ENCODE measurements at places on chromosomes 3 and 15. TPM values are rescaled to one million over a fixed set of nuclear protein-coding genes. Genes with fewer than 3 reads are reported as not detected.

TCF12 gene
- total RNA-seq: 69.5 TPM

GRCh38 chr3:177483182-177483967 is 286.1 kb upstream of the TBL1XR1 start:
- no peak for DNase-seq

GRCh38 chr15:28116521-28117431 is 17.7 kb upstream of the OCA2 start:
- DNase-seq: no peak

CSTA gene
- total RNA-seq: not detected

GRCh38 chr3:120524171-120524923 is 71.8 kb upstream of the NDUFB4 start:
- DNase-seq: no peak

MNS1 gene
- total RNA-seq: 8.4 TPM

GRCh38 chr15:78213425-78213750 is 21.0 kb downstream of the ACSBG1 start:
- DNase-seq: no peak

DNA sequence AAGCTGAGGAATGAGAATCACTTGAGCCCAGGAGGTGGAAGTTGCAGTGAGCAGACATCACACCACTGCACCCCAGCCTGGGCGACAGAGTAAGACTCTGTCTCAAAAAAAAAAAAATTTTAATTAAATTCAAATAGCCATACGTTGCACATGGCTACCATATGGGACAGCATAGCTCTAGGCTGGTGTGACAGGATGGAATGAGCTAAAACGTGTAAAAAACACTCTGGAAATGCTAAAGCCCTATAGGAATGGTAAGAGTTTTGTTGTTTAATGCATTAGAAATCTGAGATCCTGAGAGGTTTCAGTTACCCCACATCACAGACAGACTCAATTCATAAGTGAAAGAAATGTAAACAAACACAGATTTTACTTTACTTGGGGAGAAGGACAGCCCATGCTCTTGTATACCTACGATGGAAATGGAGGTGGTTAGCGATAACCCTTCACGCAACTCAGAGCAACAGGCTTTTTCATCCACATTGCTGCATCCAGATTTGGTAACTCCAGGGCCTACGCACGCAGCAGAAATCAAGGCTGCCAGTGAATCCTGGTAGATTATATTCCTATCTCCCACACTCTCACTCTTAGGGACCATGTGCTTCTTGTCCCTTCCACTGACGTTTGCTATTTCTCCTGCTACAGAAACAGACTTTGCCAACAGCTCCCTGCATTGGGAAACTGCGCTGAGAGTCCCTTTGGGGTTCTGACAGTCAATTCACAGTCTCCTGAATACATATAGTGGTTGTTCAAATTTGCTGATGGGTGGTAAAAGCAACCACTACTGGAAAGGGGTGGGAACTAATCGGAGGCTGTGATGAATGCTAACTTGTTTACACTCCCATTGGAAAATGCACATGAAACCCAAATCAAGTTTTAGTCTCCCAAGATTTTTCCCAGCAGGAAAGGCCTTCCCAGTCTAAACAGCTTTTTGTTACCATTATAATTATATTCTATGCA is 3.1 kb downstream of the SH3BP5 start:
- DNase-seq: no peak

Data from SJSA1 (cell line).